ENCODE measurements at places on chromosomes 7 and 10. TPM values are rescaled to one million over a fixed set of nuclear protein-coding genes. Genes with fewer than 3 reads are reported as not detected.

GRCh38 chr10:32347363-32348022 is 535 bp upstream of the EPC1 start:
- H3K27ac ChIP-seq: peak overlapping the region; percentile 99
- H3K4me1 ChIP-seq: peaks cover 35% of the 10 kb centered on the region
- H3K36me3 ChIP-seq: peaks cover 7% of the 10 kb centered on the region
- H3K27me3 ChIP-seq: no peaks in the 10 kb centered on the region
- peak overlapping the region; percentile 98 for H3K4me3 ChIP-seq
- no peak for DNase-seq

DNA sequence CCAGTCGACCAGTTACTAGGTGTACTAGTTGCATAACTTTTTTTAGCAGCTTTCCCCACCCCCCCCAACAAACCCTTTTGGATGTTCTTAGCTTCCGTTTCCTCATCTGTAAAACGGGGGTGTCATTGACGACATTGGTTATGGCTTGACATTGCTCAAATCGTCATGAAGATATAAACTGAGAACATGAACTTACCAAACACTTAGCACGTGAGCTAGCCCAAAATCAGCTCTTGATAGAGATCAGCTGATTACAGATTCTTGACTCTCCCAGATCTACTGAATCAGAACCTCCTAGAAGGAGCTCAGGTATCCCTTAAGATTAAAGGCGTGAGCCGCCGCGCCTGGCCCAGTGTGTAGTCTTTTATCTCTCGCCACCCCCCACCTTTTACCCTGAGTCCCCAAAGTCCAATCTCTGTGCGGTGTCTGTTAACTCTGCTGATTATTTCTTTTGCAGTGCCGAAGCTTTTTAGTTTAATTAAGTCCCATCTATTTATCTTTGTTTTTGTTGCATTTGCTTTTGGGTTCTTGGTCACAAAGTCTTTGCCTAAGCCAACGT is 1.0 kb upstream of the GNA12 start:
- DNase-seq: no peak
- peaks cover 12% of the 10 kb centered on the region for H3K4me1 ChIP-seq
- H3K27ac ChIP-seq: no peak overlapping the region

- peak overlapping the region; percentile 45 for H3K27ac ChIP-seq
- no peak overlapping the region for H3K4me3 ChIP-seq
- H3K36me3 ChIP-seq: no peaks in the 10 kb centered on the region
- no peak for DNase-seq
- no peaks in the 10 kb centered on the region for H3K27me3 ChIP-seq
Observed at GRCh38 chr10:77835669-77836086, 90.9 kb downstream of the DLG5 start.

DNA sequence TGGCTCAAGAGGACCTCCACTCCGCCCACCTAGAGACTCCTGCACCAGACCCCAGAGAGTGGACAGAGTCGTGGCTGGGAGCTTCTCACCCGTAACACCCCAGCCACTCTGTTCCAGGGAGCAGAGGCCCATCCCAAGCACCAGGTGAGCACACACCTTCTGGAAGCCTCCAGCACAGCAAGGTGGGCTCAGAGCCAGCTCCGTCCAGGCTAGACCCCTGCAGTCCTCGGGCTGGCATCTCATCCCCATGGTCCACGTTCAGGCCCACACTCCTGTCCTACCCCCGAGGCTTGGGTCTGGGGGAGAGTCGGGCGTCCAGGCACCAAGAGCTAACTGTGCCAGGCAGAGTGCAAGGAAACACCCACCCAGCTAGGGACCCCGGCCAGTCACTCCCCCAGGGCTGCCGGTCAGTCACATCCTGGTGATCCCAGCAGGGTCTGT is 13.2 kb downstream of the PDGFA start:
- DNase-seq: no peak
- no peaks in the 10 kb centered on the region for H3K4me1 ChIP-seq
- H3K27me3 ChIP-seq: no peaks in the 10 kb centered on the region
- no peak overlapping the region for H3K27ac ChIP-seq

DNA sequence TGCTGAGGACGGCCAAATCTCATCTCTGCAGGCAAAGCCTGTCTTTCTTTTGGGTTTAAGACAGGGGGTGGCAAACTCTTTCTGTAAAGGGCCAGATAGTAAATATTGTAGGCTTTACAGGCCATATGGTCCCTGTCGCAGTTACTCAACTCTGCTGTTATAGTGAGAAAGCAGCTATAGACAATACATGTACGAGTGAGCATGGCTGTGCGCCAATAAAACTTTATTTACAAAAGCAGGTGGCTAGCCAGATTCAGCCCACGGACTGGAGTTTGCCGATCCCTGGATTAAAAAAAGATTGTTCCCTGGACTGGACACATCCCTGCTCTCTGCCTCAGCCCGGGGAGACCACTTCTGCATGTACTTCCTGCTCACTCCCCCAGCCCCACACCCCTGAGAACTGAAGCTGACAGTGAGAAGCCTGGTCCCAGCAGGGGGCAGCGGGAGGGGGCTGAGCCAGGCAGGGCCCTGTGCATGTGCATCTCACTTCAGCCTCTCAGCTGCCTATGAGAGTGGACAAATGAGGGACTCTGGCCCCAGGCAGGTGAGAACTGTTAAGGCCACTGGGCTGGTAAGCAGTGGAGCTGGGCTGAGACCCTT is 392.4 kb downstream of the PLXNA4 start:
- H3K27ac ChIP-seq: no peak overlapping the region
- no peaks in the 10 kb centered on the region for H3K4me1 ChIP-seq
- H3K27me3 ChIP-seq: no peaks in the 10 kb centered on the region
- no peak for DNase-seq
- no peaks in the 10 kb centered on the region for H3K36me3 ChIP-seq

- H3K27ac ChIP-seq: no peak overlapping the region
- H3K36me3 ChIP-seq: no peaks in the 10 kb centered on the region
- DNase-seq: no peak
- no peaks in the 10 kb centered on the region for H3K27me3 ChIP-seq
Observed at GRCh38 chr10:53528974-53529373, 756.4 kb upstream of the MBL2 start.

The IL6 gene
- total RNA-seq: 0.64 TPM

DNA sequence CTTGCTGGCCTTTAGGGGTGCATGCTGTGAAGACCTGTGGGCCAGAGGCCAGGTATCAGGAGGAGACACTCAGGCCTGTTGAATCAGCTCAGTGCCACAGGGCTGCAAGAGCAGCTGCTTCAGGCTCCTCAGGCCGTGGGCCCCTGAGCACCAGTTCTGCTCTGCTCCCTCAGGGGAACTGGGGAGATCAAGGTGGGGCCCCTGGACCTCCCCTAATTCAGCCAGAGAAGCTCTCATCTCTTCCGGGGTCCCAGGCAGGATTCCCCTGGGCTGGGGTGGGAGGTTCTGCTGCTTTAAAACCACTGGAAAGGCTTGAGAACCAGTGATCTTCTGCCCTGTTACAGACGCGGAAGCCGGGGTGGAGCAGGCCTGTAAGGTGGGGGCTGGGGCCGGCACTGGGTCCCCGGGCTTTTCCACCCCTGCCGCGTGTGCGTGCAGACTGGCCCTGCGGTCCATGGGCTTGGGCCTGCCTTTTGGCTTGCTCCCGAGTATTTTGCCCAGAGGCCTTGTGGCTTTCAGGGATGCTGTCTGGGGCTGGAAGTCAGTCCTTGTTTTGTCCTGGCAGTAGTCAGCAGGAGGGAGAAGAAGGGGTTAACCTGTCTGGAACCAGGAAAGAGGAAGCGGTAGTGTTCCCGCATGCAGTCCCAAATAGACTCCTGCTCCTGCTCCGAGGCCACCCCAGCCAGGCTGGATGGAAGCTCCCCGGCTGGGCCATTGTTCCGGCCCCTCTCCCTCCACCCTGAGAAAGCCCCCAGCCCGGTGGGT is 74.3 kb downstream of the LHPP start:
- H3K27me3 ChIP-seq: no peaks in the 10 kb centered on the region
- H3K27ac ChIP-seq: no peak overlapping the region
- no peak overlapping the region for H3K4me3 ChIP-seq
- no peaks in the 10 kb centered on the region for H3K36me3 ChIP-seq
- no peaks in the 10 kb centered on the region for H3K4me1 ChIP-seq

The PRPS1L1 gene
- total RNA-seq: not detected

- H3K4me3 ChIP-seq: no peak overlapping the region
- H3K4me1 ChIP-seq: no peaks in the 10 kb centered on the region
- H3K27ac ChIP-seq: no peak overlapping the region
- no peaks in the 10 kb centered on the region for H3K36me3 ChIP-seq
- no peaks in the 10 kb centered on the region for H3K27me3 ChIP-seq
Observed at GRCh38 chr10:36608251-36608650, 517.1 kb upstream of the ANKRD30A start.

DNA sequence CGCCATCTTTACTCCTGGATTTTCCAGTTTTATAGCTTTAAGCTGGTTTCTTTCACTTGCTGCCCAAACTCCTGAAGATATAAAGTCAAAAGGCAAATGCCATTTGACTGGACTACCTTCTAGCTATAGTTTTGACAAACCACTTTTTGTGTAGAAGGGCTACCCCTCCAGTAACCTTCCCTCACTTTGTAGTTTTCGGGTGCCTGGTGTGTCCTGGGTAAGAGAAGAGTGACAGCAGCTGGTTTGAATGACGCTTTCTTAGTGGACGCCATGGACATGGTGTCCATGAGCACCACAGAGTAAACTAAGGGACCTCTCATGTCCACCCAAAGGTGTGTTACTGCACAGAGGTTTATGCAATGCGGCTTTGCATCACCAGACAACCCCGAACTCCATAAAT is 21.2 kb upstream of the PITRM1 start:
- no peaks in the 10 kb centered on the region for H3K36me3 ChIP-seq
- no peaks in the 10 kb centered on the region for H3K27me3 ChIP-seq
- no peak overlapping the region for H3K27ac ChIP-seq
- peaks cover 3% of the 10 kb centered on the region for H3K4me1 ChIP-seq

The ARMC3 gene
- total RNA-seq: not detected

DNA sequence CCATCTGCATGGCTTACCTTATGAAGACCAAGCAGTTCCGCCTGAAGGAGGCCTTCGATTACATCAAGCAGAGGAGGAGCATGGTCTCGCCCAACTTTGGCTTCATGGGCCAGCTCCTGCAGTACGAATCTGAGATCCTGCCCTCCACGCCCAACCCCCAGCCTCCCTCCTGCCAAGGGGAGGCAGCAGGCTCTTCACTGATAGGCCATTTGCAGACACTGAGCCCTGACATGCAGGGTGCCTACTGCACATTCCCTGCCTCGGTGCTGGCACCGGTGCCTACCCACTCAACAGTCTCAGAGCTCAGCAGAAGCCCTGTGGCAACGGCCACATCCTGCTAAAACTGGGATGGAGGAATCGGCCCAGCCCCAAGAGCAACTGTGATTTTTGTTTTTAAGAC is 12.4 kb downstream of the DUSP5 start:
- peaks cover 10% of the 10 kb centered on the region for H3K4me1 ChIP-seq
- H3K27me3 ChIP-seq: no peaks in the 10 kb centered on the region
- H3K36me3 ChIP-seq: no peaks in the 10 kb centered on the region
- no peak for DNase-seq

GRCh38 chr7:142799437-142799835 is 28.7 kb downstream of the PRSS2 start:
- peak; percentile 26 for DNase-seq
- peaks cover 55% of the 10 kb centered on the region for H3K36me3 ChIP-seq
- H3K27ac ChIP-seq: peak overlapping the region; percentile 98
- peak overlapping the region; percentile 83 for H3K4me3 ChIP-seq
- peaks cover 56% of the 10 kb centered on the region for H3K4me1 ChIP-seq

The CYP17A1 gene
- total RNA-seq: not detected

DNA sequence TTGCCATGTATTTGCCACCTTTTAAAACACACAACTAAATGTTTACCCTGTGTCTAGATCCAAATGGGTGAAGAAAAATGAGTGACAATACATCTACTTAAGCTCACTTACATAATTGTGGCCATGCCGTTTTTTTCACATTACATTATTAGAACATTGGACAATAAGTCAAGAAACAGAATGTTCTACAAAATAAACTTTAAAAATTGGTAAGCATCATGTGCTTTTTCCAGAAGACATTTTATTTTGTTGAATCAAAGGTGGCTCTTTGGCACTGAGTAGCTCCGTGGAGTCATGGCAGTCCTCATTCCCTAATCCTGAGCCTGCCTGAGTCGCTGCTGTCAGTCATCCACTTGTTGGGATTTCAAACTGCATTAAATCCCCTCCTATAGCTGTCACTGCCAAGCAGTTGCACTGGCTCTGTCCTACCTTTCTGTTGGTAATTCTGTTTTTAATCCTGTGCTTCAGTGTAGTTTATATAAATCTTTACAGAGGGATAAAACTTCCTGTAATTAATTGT is 32.3 kb downstream of the CAV1 start:
- no peaks in the 10 kb centered on the region for H3K4me1 ChIP-seq
- no peak overlapping the region for H3K4me3 ChIP-seq
- no peak for DNase-seq
- no peaks in the 10 kb centered on the region for H3K36me3 ChIP-seq
- H3K27me3 ChIP-seq: no peaks in the 10 kb centered on the region

DNA sequence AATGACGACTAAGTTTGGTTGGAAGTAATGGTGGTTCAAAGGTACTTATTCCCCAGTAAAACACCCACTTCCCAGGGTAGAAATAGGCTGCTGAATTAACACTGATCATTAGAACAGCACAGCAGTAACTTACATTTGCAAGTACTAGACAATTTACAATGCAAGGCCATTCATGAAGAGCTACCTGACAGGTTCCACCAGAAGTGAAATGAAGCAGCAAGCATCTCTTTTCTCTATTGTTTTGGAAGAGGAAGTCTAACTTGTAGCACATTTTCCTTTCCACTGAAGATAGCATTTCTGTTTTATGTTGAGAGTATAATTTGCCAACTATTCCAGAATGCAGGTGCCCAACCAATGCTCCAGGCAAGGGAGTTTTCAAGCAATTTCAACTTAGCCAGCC is 145.9 kb downstream of the CREB5 start:
- DNase-seq: no peak
- no peaks in the 10 kb centered on the region for H3K36me3 ChIP-seq
- no peaks in the 10 kb centered on the region for H3K27me3 ChIP-seq
- no peaks in the 10 kb centered on the region for H3K4me1 ChIP-seq

DNA sequence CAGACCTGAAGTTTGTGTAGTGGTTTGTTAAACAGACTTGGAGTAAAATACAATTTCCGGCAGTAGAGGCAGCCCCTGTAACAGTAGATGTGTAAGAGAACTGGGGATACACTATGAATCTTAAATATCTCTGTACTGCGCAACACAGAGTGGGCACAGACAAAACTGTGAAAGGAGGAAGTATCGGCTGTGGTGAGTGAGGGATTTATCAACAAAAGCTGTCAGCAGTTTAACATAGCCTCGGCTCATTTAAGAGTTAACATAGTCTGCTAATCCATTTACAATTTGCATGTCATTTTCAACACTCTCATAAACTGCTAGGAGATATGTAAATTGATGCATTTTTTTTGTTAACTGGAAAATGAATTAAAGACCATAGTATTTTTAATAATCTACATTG is 225.2 kb downstream of the ZWINT start:
- H3K27ac ChIP-seq: no peak overlapping the region
- no peaks in the 10 kb centered on the region for H3K27me3 ChIP-seq
- no peak overlapping the region for H3K4me3 ChIP-seq
- no peaks in the 10 kb centered on the region for H3K36me3 ChIP-seq
- DNase-seq: no peak

The MRLN gene
- not detected for total RNA-seq

The PKD2L1 gene
- not detected for total RNA-seq
